ENCODE measurements at places on chromosomes 7 and 10. TPM values are rescaled to one million over a fixed set of nuclear protein-coding genes. Genes with fewer than 3 reads are reported as not detected.

PALD1 gene
- total RNA-seq = 4.0 TPM

CPED1 gene
- 12.0 TPM for total RNA-seq

RASSF4 gene
- total RNA-seq = 25.9 TPM

HOGA1 gene
- total RNA-seq = 3.8 TPM

NODAL gene
- not detected for total RNA-seq

ZDHHC6 gene
- 10.8 TPM for total RNA-seq

CUBN gene
- total RNA-seq = 0.22 TPM

CTTNBP2 gene
- total RNA-seq = 0.34 TPM

MYO1G gene
- total RNA-seq = 0.41 TPM

Data from psoas muscle (tissue), 8 donors.